ENCODE measurements at places on chromosomes 2 and 18. TPM values are rescaled to one million over a fixed set of nuclear protein-coding genes. Genes with fewer than 3 reads are reported as not detected.

DNA sequence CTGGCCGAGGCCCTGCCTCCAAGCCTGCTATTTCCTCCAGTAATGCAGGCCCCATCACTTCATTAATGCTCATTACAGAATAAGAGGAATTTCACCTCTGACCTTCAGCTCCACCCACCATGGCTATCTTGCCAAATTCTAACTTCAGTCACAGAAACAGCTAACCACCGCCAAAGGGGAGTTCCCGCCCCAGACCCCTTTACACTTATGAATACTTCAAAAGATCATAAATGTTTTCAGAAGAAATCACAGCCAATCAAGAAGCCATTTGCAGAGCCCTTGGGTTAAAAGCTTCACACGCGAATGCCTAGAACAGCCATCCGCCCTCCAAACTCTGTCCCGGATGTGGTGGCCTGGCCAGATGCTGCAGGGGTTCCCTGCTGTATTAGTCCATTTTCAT lies 73.8 kb upstream of the TWIST2 start:
- no peak for DNase-seq
- H3K27ac ChIP-seq = no peak overlapping the region
- no peaks in the 10 kb centered on the region for H3K4me1 ChIP-seq
- H3K4me3 ChIP-seq = no peak overlapping the region

DNA sequence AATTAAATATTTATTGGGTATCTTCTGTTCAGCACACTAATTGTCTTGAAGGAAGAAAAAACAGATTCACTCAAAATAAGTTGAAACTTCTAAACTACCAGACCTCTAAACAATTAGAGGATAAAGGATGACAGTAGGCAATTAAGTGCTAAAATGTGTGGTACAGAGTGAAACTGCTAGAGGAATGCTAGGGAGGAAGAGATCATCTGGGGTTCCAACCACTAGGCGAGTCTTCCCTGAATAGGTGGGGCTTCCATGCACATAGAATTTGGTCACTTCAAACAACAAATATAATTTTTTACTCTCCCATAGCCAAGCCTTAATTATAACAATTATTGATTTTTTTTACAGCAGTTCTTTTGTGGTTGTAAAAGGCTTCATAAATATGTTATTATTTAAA lies 559.0 kb upstream of the ZEB2 start:
- no peaks in the 10 kb centered on the region for H3K36me3 ChIP-seq
- H3K4me1 ChIP-seq = no peaks in the 10 kb centered on the region
- H3K27me3 ChIP-seq = no peaks in the 10 kb centered on the region
- H3K27ac ChIP-seq = no peak overlapping the region

DNA sequence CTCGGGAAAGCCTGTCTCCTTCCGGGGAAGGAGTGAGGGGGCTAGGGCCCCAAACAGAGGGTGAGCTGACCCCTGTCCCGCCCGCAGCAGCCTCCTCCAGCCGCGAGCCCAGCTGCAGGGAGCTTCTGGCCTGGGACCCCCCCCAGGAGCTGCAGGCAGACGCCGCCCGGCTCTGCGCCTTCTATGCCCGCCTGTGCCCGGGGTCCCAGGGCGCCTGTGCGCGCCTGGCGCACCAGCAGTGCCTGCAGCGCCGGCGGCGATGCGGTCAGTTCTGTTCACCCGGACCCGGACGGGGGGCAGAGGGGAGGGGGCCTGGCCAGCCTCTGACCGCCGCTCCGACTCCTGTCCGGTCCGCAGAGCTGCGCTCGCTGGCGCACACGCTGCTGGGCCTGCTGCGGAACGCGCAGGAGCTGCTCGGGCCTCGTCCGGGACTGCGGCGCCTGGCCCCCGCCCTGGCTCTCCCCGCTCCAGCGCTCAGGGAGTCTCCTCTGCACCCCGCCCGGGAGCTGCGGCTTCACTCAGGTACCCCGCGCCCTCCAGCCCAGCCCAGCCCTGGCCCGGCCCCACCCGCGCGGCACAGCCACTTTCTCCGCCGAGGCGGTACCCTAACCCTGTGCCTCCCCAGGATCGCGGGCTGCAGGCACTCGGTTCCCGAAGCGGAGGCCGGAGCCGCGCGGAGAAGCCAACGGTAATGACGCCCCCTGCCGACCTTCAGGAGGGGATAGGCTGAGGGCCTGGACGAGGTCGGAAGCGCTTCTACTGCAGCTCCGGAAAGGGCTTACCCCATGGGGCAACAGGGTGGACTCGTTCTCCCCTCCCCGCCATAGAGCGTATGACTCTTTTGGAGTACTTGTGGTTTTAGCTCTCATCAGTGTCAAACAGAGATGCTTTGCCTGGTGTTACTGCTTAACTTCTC lies 2.0 kb upstream of the CHRND start:
- peaks cover 6% of the 10 kb centered on the region for H3K4me1 ChIP-seq
- H3K27me3 ChIP-seq = peaks cover 33% of the 10 kb centered on the region
- H3K27ac ChIP-seq = no peak overlapping the region
- H3K36me3 ChIP-seq = no peaks in the 10 kb centered on the region

Gene SERPINB2
- not detected for total RNA-seq

DNA sequence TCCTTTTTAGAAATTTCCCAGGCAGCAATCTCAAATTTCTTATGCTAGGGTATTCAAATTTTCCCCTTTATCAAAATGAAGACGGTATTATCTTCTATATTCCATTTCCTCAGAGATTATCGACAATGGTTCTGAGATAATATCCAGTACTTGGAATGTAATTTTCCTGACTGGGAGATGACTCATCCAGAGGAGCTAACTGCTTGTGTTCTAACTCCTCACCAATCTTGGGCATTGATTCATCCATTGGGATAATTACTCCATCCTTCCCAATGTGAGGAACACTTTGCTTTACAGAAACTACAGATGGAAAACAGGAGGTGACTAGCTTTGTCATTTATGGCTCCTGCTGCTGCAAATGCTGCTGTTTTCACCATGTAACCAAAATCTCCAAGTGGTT lies 239.4 kb upstream of the LYPD1 start:
- no peaks in the 10 kb centered on the region for H3K27me3 ChIP-seq
- H3K4me1 ChIP-seq = no peaks in the 10 kb centered on the region
- H3K36me3 ChIP-seq = no peaks in the 10 kb centered on the region
- H3K4me3 ChIP-seq = no peak overlapping the region

- no peaks in the 10 kb centered on the region for H3K4me1 ChIP-seq
- no peak for DNase-seq
- H3K27ac ChIP-seq = no peak overlapping the region
- no peaks in the 10 kb centered on the region for H3K36me3 ChIP-seq
- no peak overlapping the region for H3K4me3 ChIP-seq
- H3K27me3 ChIP-seq = no peaks in the 10 kb centered on the region
Observed at GRCh38 chr18:43772907-43773306, 495.6 kb upstream of the SYT4 start.
